ENCODE measurements at places on chromosomes 4 and X. TPM values are rescaled to one million over a fixed set of nuclear protein-coding genes. Genes with fewer than 3 reads are reported as not detected.

GRCh38 chr4:80264825-80265224 is 1.6 kb upstream of the FGF5 start:
- DNase-seq: no peak

DNA sequence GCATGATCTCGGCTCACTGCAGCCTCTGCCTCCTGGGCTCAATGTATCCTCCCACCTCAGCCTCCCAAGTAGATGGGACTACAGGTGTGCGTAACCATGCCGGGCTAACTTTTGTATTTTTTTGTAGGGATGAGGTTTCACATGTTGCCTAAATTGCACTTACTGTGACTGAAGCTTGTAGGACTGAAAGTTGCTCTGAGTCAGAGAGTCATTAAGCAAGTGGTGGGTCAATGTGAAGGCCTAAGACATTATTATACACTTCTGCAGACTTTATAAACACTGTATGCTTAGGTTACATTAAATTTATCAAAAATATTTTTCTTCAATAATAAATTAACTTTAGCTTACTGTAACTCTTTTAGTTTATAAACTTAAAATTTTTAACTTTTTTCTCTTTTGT is 170.2 kb downstream of the FAT4 start:
- DNase-seq: no peak

- no peak for DNase-seq
These were observed 206.3 kb upstream of the ATP6AP2 start for GRCh38 chrX:40374486-40374885.

- no peak for DNase-seq
These were observed 1887.7 kb upstream of the PCDH7 start for GRCh38 chr4:28832444-28832843.

- no peak for DNase-seq
These were observed 32.0 kb downstream of the CCSER1 start for GRCh38 chr4:90159193-90159592.

DNA sequence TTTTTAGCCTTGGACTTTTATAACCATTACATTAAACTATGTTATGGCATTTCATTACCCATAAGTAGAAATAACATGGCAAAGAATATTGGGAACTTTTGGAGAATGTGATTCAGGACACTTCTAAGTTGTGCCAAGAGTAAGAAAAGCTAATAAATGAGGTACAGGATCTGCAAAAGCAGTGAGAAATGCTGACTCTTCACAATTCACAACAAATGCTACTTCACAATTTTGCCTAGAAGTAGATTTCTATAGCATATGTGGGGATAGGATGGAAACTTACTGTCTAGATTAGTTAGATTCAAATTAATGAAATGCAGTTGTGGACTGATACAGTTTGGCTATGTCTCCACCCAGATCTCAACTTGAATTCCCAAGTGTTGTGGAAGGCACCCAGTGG is 173.7 kb downstream of the COMMD8 start:
- no peak for DNase-seq

DNA sequence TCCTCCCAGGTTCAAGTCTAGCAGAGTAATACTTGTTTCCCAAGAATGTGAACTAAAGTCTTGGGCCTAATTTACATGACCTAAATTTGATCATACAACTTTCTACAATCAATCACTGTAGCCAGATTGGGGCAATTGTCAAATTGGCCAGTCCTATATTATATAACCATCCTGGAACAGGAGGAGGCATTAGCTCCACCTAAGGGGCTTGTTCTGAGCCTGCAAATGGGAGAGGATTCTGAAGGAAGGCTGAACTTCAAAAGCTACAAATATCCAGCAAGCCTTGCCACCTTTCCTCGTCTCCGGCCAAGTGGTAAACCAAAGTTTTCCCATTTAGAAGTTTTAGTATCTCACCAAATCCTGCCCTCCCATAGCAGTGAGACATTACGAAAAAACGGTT is 1289.6 kb upstream of the TENM3 start:
- DNase-seq: no peak

DNA sequence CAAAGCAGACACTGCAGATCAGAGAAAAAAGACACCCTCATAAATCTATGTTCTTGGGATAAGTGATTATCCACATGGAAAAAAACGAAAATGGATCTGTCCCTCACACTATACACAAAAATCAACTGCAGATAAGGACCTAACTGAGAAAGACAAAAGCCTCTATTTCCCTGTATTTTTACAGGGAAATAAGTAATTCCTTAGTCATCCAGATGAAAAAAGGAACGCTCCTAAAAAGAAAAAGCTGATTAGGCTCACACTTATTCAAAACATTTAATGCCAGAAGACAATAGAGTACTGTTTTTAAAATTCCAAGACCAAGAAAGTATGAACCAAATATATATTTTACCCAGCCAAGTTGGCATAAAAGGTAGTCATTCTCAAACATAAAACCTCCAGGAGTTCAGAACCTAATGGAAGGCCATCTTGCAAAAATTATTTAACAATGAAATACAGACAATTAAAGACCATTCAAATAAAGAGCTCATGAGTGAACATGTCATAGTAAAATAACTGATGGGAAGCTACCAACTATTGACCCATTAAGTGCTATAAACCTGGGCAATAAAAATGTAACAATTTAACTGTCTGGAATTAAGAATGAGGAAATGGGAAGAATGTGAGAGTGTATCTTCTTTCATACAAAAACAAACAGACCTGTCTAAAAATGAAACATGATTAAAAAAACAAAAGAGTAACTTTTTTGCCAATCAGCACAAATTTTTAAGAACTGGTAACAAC is 20.4 kb downstream of the PAPSS1 start:
- peak; percentile 38 for DNase-seq

DNA sequence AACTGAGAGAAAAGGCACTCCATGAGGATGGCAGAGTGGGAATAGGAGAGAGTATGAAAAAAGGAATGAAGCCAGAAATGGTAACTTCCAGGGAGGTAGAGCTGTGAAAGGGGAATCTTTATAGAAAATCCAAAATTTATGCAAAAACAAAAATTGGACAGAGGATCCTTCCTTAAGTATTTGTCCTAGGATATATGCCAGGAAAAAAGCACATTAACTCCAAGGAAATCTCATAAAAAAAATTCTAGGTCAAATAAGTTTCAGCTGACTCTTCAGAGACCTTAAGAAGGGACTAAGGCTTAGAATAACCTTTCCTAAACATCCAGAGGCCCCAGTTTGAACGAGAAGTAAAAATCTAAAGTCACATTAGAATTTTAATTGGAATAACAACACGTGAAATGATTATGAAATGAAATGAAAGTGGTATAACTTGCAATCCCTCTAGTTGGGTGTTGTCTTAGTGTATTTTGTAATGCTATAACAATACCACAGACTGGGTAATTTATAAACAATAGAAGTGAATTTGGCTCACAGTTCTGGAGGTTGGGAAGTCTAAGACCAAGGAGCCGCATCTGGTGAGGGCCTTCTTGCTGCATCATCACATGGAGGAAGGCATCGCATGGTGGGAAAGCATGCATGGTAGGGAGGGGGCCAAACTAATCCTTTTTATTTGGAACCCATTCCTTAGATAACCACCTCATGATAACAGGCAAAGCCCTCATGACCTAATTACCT is 145.4 kb upstream of the RXFP1 start:
- no peak for DNase-seq

GRCh38 chr4:127685292-127685691 is 44.9 kb upstream of the SLC25A31 start:
- peak; percentile 46 for DNase-seq

- DNase-seq: no peak
These were observed 327.9 kb downstream of the MAPK10 start for GRCh38 chr4:86031927-86032326.

DNA sequence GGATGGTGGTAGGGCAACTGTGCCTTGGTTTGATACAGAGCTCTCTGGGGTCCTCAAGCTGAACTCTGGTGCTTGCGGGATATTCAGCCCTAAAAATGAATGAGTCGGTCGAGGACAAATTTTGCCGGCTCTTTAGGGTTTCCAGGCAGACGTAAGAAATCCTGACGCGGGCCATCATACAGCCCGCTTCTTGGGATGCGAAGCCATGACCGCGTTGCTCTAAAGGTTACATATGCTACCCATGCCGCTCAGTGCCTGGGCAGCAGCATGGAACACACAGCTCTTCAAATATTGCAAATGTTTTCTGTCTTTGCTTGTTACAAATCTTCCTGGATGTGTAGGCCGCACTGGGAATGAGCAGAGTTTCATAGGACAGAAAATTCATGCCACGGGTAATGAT is 55.6 kb downstream of the NBDY start:
- no peak for DNase-seq

GRCh38 chr4:128670513-128670912 is 139.0 kb upstream of the JADE1 start:
- DNase-seq: no peak

DNA sequence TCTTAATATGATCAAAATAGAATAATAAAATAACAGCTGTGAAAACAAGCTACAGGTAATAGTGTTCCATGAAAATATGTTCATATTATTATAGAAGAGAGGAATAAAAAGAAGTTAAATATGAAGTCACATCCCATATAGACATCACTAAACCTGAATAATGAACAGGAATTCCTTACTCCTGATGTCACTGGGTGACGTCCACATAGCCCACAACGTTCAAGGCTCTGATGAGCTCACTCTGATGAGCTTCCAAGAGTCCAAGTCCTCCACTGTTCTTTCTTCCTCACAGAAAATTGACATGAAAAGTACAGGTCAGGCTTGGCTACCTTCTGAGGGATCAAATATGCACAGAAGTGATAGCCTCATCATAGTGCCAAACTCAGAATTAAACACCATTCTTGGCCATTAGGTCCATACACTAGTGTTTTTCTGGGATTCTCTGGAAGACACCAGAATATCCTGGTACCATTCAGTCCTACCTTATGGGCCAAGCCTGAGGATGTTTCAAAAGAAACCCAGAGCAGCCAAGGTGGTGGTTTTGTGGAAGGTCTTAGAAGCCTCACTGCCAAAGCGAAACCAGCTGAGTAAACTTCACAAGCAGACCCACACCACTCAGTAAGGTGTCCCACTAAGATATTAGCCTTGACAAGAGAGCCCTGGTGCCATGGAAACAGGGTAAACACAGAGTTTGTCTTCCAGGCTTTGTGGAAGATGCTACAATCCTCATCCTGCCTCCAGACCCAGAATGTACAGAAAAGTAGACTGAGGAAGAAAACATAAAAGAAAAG is 138.4 kb upstream of the HHIP start:
- peak; percentile 33 for DNase-seq

- no peak for DNase-seq
These were observed 21.0 kb upstream of the ADD1 start for GRCh38 chr4:2822461-2823300.

GRCh38 chr4:48139691-48140090 is 5.6 kb upstream of the TXK start:
- DNase-seq: no peak

DNA sequence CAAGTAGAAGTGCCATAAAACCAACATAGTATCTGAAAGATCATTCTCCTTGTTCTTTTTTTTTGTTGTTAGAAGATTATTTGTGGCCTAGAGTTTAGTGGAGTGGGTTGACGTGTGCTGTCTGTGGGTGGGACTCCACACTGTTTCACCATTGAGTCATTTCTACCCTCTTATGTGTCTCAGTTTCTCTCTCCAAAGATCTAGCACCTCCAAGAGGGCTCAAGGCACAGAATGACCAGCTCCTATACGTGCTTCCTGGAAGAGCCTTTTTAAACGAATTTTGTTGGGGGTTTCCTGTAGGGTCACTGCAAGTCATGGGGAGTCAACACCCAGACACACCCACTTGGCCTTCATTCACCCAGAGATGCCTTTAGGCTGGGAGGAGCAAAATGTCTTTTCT is 150.1 kb downstream of the KLF8 start:
- DNase-seq: no peak

DNA sequence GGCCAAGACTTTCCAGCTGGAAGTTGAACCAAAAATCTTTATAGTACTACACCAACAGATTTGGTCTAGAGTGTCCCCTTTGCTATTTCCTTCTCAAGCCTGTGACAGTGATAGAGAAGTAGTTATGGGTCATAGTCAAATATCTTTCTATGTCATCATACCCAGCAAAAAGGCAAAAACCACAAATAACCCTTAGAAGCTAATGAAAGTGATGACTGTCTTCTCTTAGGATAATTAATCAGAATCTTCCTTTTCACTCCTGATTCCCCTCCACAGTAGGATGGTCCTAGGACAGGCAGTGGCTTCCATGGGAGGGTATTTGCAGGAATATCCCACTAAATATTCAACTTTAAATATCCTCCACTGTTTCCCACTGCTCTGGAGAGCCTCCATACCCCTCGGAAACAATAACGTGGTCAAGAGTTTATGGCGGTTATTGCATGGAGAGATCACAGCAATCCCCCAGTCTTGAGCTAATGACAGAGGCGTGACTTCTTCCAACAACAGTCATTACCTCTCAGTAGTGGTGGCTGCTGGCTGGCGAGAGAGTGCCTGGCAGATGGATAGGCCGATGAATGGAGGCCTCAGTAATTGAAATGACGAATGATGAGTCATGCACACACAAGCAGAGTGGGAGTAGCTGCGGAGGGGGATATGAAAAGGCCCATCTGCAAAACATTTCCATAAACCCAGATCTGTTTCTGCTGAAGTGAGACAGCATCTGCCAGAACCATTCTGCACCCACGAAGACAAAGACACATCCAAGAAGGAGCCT is 154.9 kb downstream of the STK32B start:
- DNase-seq: peak; percentile 91

DNA sequence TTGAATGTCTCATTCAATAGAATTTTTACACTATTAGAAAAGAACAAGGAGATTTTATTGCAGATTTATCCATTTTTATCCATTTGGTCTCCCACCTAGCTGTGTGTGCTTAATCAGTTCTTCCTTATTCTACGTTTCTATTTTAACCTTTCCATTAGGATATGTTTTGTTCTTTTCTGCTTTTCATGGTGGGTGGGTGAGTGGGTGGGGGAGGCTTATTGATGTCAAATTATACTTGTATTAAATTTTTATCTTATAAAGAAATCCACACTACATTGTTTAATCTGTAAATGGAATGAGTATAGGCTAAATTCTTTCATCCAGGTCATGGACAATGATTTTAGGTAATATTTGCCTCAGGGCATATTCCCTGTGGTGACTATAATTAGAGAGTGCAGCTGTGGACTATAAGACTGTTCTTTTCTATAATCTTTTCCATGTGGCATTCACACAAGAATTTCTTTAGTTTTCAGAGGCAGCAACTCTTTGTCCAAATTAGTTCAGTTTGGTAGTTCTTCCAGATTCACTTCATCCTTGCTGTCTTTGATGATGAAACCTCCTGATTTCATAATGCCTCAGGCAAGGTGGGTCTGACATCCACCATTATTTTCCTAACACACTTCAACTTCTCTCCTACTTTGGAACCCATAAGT is 2451.8 kb downstream of the PCDH7 start:
- no peak for DNase-seq

- DNase-seq: no peak
These were observed 116.4 kb upstream of the LSM6 start for GRCh38 chr4:146059151-146059550.

The SYAP1 gene
- total RNA-seq: 35.5 TPM

The EDNRA gene
- 9.3 TPM for total RNA-seq

The DCAF8L2 gene
- not detected for total RNA-seq

The RBM46 gene
- not detected for total RNA-seq

The USP51 gene
- total RNA-seq: 2.2 TPM

The SLC6A14 gene
- not detected for total RNA-seq

The ZNF518B gene
- 33.1 TPM for total RNA-seq

The EVC2 gene
- 3.5 TPM for total RNA-seq

The XG gene
- total RNA-seq: 0.30 TPM

The GSX2 gene
- total RNA-seq: 1.1 TPM

The TMEM255A gene
- 4.6 TPM for total RNA-seq

The ENAM gene
- 0.11 TPM for total RNA-seq

Measured in astrocyte (in vitro differentiated cells and primary cell).